Jurkat, Clone E6-1 (cell line): ENCODE measurements at places on chromosomes 1 and 21.

DNA sequence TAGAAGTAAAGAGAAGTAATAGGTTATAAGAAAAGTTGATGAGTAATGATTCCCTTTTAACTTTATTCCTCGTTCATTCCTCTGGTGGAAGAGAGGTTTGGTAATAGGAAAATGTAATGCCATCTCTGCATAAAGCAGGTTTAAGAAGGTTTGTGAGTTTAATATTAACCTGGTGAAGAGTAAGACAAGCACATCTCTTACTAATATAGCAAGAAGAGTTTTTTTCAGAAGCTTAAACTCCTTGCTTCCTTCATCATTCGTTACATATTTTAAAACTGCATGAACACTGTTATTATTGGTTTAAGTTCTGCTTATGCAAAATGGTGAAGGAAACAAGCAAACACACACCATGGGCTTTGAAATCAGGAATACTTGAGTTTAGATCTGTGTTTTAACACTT lies 9.2 kb upstream of the PLA2G4A start:
- DNase-seq, result no peak

- DNase-seq, result no peak
These were observed 42.8 kb downstream of the LRRC8C start for GRCh38 chr1:89675677-89676076.

DNA sequence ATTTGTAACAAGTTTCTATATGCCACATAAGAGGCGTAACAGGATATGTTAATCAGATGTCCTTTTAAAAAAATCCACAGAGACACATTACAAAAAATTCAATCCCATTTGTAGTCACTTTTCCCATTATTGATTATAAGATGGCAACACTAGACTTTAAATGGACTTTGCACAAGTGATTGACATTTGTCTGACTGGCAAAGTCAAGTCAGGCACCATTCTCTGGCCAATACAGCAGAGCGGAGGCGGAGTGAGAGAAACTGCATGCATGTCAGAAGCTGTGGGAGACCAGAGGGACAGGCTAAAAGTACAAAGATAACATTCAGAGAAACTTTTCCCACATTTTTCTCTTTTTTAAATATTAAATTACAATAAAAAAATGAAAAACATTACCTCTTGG lies 28.1 kb upstream of the RGS5 start:
- DNase-seq, result no peak

GRCh38 chr1:178371933-178372388 lies 124.8 kb downstream of the CLEC20A start:
- no peak for DNase-seq

GRCh38 chr1:240524356-240525069 lies 87.4 kb downstream of the GREM2 start:
- DNase-seq, result no peak

GRCh38 chr1:214455971-214456867 lies 95.2 kb downstream of the PTPN14 start:
- DNase-seq, result no peak

DNA sequence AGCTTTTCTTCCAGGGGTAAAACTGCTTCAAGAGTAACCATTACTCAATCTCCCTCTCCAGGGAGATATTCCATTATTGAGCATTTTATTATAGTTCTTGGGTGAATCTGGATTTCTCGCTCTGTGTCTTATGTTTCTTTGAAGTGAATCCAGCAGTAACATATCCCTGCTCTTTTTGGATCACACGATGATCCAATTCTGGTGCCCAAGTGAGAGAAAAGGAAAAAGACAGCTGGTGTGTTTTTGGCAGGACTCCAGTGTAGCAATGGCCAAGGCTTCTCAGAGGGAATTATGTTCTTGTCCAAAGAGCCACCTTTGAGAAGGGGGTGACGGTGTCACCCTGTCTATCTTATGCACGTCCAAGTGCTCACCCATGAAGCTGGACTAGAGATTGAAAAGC lies 140.3 kb upstream of the ERRFI1 start:
- DNase-seq, result no peak

- DNase-seq, result no peak
These were observed 183.4 kb upstream of the SNX7 start for GRCh38 chr1:98478121-98478520.

DNA sequence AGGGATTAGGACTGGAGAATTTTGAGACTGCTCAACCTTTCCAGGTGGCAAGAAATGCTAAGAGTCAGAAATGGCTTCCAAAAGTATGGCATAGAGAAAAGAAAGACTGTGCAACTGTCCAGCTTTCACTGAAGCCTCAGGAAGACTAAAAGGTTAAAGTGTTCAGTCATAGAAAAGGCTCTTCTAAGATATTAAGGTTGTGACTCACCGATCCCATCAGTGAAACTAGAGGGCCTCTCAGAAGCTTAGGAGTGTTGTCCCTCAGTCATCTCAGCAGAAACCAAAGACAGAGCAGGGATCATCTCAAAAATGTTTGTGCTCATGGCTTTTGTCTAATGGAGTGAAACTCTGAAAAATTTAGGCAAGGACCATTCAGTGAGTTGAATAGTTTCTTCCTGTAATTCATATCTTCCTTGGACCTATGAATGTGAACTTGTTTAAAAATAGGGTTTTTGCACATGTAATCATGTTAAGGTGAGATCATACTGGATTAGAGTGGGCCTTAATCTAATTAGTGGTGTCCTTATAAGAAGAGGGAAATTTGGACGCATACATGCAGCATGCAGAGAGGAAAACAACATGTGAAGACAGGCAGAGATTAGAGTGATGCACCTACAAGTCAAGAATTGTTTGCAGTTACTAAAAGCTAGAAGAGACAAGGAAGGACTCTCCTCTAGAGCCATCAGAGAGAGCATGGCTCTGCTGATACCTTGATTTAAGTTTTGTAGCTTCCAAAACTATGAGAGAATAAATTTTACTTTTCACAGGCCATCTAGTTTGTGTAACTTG lies 71.3 kb downstream of the RPE65 start:
- no peak for DNase-seq

DNA sequence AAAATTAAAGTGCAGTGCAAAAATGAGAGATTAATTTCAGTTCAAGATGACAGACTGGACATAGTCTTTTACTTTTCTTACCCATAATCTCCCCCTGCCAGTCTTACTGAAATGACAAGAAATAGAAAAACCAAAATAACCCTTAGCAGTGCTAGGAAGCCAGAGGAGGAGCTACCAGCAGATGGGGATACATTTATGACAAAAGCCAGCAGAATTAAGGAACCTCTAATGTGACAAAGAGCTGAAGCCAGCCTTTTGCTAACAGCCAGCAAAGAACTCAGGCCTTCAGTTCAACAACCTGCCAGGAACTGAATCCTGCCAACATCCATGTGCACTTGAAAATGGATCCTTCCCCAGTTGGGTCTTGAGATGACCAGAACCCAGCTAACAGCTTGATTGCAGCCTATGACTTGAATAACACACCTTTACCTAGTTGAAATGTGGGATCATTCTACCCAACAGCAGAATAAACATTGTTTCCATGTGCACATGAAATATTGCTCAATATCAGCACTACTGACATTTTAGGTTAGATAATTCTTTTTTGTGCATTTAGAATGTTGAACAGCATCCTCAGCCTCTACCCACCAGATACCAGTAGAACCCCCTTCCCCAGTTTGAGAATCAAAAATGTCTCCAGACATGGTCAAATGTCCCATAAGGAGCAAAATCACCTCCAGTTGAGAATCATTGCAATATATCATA lies 7.9 kb upstream of the TRAF5 start:
- no peak for DNase-seq

GRCh38 chr1:11338284-11338924 lies 65.4 kb downstream of the UBIAD1 start:
- DNase-seq, result no peak

- no peak for DNase-seq
These were observed 22.4 kb downstream of the HUNK start for GRCh38 chr21:31895077-31895835.

GRCh38 chr1:36609241-36610027 lies 126.7 kb upstream of the CSF3R start:
- peak; percentile 53 for DNase-seq

DNA sequence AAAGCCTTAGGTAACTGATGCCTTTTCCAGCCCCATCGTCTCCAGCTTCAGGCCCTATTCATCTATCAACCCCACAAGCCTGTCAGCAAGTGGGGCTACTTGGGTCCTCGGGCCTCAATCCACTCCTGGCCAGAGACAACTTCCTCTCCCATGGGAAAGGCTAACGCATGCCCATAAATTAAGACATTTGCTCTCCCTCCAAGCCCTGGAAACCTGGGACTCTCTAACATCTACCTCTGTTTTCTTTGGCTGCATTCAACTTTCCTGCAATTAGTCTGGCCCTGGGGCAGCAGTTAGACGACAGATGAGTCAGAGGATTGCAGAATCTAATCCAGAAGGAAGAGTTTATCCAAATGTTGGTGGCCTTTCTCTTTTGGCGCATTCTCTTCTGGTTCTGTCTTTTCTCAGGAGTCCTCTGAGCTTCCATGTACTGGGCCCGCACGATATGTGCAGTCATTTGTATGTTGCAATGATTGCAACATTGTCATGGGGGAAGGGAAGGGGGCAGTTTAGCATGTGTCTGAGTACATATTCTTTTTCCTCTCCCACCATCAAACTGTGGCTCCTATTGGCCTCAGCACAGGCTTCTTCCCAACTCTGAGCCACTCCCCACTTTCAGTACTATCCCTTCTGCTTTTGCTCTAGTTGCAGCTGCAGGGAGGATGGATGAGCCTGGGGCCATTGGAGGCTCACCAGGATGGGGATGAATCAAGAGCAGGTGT lies 54.4 kb downstream of the NAV1 start:
- DNase-seq, result no peak

DNA sequence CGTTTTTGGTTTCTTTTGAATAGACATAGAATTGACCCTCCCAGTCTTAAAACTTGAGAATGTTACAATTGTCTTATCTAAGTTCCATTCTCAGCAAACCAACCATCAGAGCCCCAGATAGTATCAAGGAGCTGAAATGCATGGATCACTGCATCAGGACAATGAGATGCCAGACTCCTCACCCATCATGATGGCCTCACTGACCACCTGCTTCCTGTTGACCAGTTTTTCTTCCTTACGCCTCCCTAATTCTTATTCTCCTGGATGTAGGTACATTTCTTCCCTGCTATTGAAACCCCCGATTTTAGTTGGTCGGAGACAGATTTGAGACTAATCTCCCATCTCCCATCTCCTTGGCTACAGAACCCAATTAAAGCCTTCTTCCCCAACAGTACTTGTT lies 17.7 kb downstream of the MATN1 start:
- no peak for DNase-seq

- no peak for DNase-seq
These were observed 397.5 kb downstream of the TGFB2 start for GRCh38 chr1:218742467-218743262.

- DNase-seq, result no peak
These were observed 86.1 kb downstream of the PRKAB2 start for GRCh38 chr1:147086129-147086528.

- DNase-seq, result no peak
These were observed 3.9 kb downstream of the HES4 start for GRCh38 chr1:995665-996633.

GRCh38 chr21:37631319-37632117 lies 264.9 kb downstream of the DYRK1A start:
- DNase-seq, result no peak

DNA sequence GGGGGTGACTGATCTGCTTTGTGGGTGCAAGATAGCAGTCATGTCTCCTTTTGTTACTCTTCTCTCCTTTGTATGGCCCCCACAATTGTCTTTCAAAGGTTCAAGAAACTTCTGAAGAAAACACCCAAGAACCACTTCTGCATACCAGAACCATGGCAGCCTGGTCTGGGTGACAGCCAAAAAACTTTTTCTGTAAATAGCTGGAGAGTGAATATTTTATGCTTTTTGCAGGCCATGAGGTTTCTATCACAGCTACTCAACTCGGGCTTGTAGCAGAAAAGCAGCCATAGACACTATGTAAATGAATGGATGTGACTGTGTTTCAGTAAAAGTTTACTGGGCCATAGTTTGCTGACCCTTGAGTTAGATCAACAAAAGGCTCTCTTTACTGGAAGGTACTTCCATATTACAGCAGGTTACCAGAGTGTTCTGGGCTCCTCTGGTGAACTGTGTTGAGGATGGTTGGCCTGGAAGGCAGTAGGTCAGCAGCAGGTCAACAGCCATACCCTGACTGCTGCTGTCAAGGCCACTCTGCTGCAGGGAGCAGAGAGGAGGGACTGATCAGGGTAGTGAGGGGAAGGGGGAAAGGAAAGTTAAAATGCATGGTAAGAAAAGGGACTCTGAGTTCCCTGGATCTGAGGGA lies 116.4 kb downstream of the GDAP2 start:
- no peak for DNase-seq

DNA sequence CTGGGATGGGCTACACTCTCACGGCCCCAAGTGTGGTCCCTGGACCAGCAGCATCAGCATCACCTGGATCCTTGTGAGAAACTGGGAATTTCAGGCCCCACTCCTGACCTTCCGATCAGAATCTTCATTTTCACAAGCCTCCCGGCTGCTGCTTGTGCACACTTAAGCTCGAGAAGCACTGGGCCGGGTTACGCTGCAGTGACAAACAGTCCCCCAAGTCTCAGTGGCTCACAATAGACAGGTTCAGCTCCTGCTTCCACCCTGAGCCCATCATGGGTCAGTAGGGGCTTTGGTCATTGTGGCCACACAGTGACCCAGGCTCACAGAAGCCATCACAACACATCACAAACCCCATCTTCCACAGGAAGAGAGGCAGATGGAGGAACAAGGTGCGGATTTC lies 63.5 kb downstream of the FHAD1 start:
- DNase-seq, result no peak

GRCh38 chr1:115475252-115475651 lies 137.2 kb upstream of the NGF start:
- no peak for DNase-seq

- no peak for DNase-seq
These were observed 24.8 kb downstream of the HSD3B1 start for GRCh38 chr1:119531606-119532323.

GRCh38 chr1:15988856-15989736 lies 13.2 kb upstream of the ZBTB17 start:
- DNase-seq, result no peak

DNA sequence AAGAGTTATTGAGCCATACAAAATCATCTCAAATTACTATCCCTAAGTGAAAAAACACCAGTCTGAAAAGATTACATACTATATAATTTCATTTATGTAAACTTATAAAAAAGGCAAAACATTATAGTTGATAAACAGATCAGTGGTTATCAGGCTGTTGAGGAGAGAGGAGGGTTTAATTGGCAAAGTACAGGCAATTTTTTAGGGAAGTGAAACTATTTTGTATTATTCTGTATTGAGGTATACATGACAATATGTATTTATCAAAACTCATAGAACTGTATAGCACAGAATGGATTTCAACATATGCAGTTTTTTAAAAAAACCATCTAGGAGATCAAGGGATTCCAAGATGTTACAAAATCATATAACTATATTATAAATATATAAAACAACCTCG lies 403.7 kb downstream of the LTN1 start:
- DNase-seq, result no peak
